ENCODE measurements at places on chromosomes 16 and 17.
A peak's percentile ranks its signal among the peaks of the same experiment; 100 is the strongest.

DNA sequence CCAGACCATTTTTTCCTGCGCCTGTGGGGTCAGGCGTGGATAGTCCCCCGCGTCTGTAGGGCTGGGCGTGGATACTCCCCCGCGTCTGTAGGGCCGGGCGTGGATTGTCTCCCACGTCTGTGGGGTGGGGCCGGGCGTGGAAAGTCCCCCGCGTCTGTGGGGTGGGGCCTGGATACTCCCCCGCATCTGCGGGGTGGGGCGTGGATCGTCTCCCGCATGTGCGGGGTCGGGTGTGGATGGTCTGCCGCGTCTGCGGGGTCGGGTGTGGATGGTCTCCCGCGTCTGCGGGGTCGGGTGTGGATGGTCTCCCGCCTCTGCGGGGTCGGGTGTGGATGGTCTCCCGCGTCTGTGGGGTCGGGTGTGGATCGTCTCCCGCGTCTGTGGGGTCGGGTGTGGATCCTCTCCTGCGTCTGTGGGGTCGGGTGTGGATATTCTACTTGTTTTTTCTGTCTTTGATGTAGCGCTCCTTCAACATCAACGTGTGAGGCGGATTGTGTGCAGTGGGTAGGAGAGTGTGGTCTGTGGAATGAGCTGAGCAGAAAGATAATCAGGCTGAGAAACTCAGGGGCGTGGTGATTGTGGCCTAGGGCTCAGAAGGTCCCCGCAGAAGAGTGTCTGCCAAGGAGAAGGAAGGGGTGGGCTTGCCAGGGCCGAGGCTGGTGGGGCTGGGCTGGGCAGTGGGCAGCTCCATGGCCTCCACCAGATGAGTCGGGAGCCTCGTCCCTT lies 3.2 kb downstream of the GNPTG start:
- DNase-seq: no peak

DNA sequence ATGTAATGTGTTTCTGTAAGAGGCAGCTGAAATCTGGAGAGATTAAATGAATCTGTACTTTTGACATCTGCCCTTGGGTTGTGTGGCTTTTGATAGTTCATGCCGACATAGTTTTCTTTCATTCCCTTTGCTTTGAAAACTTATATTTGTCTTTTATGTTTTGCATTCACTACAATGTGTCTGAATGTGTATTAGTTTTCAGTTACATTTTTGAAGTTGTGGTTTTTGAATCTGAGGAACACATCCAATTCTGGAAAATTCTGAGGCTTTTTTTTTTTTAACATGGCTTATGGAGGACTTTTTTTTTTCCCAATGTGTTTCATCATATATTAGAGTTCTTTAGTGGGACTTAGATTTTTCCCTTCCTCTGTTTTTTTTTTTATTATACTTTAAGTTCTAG lies 683.7 kb upstream of the SOX9 start:
- peak; percentile 39 for DNase-seq

DNA sequence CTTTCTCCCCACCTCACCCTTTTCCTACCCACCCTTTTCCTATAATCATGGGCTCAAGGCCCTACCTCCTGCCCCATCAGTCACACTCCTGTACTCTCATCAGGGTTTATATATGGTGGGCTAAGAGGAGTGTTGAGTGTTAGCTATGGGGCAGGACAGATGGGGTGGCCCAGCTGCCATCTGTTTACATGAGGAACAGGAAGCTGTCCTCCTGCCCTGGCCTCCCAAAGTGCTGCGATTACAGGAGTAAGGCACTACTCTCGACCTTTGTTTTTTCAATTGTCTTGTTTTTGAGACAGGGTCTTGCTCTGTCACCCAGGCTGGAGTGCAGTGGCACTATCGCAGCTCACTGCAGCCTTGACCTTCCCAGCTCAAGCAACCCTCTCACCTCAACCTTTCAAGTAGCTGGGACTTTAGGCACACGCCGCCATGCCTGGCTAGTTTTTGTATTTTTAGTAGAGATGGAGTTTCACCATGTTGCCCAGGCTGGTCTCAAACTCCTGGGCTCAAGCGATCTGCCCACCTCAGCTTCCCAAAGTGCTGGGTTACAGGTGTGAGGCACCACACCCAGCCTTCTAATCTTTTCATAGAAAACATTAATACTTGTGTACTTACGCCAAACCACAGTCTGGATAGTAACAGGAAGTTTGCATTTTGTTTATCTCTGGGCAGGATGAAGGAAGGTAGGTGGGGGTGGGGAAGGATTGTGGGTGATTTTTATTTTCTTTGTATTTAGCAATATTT lies 1.6 kb downstream of the TRADD start:
- no peak for DNase-seq

- DNase-seq: peak; percentile 85
These were observed 1.7 kb downstream of the MYO15B start for GRCh38 chr17:75589012-75589918.

GRCh38 chr16:11964761-11965551 lies at the start of gene TNFRSF17:
TNFRSF17 (plus strand) TSS chr16:11965210; CDS start chr16:11965325, 115 bp downstream.
- no peak for DNase-seq

GRCh38 chr17:72952220-72952619 lies 140.3 kb downstream of the SLC39A11 start:
- DNase-seq: no peak

DNA sequence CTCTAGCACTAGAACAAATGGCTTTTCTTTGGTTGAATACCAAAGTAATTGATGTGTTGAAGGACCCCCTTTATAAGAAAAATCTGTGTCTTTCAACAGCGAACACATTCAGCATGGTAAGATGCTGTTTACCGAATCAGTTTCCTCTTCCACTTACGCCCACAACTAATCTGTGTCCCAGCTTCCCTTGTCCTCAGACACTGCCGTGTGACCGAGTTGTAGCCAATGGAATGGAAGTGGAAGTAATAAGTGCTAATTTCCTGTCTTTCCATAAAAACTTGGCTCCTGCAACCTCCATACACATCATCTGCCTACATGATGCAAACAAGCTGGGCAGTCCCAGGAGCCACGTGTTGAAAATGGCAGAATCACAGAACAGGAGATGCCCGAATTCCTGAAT lies 10.4 kb downstream of the CDIPT start:
- peak; percentile 75 for DNase-seq

GRCh38 chr17:689556-690275 lies 24.9 kb downstream of the VPS53 start:
- DNase-seq: no peak

GRCh38 chr16:66273644-66274334 lies 92.7 kb upstream of the CDH5 start:
- peak; percentile 52 for DNase-seq

- no peak for DNase-seq
These were observed 62.5 kb downstream of the ABCA8 start for GRCh38 chr17:68892658-68893057.

- DNase-seq: peak; percentile 91
These were observed 38.5 kb upstream of the MYOCD start for GRCh38 chr17:12627177-12627629.

GRCh38 chr17:37791447-37792399 lies 46.9 kb upstream of the HNF1B start:
- peak; percentile 40 for DNase-seq

GRCh38 chr17:54544249-54544648 lies 356.4 kb upstream of the TOM1L1 start:
- no peak for DNase-seq

GRCh38 chr16:49839017-49839825 lies 16.7 kb downstream of the ZNF423 start:
- no peak for DNase-seq

- DNase-seq: peak; percentile 71
These were observed 213.4 kb downstream of the SOX9 start for GRCh38 chr17:72334205-72334604.

DNA sequence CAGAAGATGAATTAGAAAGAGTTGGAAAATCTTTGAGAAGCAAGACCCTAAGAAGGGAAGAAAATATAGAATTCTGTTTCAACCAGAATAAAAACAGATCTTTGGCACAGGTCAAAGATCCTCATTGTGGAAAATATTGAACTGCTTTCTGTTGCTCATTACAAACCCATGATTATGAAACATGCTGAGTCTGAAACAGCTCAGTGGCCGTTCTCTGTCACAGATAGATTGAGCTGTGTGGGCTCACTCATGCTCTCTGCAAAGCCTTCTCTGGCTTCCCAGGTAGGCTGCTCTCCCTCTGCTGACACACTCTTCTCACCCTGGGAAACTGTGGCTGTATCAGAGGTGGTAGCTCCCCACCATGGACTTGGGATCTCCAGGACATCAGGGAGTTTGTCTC lies 3.4 kb upstream of the KRT38 start:
- DNase-seq: no peak

DNA sequence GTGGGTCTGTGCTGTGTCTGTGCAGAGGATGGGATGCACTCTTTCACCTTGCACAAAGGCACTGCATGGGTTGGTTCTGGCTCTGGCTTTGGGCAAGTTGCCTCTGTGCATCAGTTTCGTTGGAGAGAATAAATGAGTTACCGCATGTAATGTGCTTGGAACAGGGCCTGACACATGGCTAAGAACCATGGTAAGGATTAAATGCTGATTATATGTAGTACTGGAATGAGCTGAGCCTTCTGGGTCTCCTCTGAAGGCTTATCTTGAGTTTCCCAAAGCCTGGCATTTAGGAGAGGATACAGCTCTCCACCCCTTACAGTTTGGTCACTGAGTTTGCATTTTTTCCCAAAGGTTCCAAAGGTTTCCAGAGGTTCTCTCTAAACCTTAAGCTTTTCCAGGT lies 69.1 kb downstream of the KSR1 start:
- DNase-seq: no peak

- DNase-seq: peak; percentile 90
These were observed 255.7 kb upstream of the DYNLRB2 start for GRCh38 chr16:80285104-80285503.

DNA sequence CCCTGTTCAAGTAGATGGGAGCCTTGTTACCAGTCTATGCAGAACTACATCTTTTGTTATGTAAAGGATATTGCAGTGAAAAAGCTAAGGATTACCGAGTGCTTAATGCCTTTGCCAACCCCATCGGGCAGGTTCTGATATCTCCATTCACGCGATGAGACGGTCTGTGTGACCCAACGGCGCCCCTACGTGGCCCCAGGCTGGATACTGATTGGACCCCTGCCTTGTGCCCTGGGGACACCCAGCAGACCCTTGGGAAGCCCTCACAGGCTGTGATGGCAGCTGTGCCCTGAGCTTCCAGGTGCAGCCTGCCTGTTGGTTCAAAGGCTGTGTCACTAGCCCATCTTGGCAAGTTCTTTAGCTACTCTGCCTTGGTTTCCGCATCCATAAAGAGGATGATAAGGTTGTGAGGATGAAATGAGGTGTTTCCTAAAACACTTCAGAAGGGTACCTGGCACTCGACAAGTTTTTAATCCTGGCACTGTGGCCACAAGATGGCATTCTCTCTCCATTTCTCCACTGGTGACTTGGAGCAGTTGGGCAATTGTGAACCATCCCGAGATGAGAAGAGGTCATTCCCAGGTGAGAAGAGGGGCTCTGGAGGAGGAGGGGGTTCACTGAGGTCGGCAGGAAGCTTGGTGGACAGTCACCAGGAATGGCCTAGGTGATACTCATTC lies 33.6 kb downstream of the HAPSTR1 start:
- no peak for DNase-seq

DNA sequence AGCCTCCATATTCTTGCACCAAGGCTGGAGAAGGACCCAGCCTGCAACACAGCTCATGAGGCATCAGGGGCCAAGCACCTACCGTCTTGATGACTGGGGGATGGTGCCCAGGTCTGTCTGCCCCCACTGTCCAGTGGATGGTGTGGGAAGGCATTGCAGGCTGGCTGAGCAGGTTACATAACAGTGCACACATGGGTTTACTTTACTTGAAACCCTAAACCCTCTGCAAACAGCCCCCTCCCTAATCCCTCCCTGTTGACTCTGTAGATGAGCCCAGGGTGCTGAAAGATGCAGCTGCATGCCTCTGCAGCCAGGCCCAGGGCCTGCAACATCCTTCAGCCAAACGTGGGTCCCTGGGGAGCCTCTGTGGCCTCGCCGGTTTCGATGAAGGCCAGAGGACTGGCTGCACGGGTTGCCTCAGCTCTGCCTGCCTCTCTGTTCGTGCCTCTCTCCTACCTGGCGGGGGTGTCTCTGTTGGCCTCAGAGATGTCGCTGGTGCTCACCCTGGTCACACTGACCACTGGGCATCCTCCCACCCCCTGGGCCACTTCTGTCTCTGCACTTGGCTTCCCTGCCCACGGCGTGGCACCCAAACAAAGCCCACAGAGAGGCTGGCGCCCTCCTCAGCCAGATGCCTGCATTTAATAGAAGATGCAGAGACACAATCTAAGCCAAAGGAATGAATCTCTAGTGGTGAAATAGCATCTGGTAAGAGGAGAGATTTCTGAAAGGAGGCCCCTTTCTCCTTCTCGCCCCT lies 95.1 kb downstream of the METRNL start:
- DNase-seq: peak; percentile 50

GRCh38 chr17:76080768-76081287 lies 1.8 kb downstream of the ZACN start:
- no peak for DNase-seq

- peak; percentile 28 for DNase-seq
These were observed 56.9 kb upstream of the SOX9 start for GRCh38 chr17:72063756-72064450.

DNA sequence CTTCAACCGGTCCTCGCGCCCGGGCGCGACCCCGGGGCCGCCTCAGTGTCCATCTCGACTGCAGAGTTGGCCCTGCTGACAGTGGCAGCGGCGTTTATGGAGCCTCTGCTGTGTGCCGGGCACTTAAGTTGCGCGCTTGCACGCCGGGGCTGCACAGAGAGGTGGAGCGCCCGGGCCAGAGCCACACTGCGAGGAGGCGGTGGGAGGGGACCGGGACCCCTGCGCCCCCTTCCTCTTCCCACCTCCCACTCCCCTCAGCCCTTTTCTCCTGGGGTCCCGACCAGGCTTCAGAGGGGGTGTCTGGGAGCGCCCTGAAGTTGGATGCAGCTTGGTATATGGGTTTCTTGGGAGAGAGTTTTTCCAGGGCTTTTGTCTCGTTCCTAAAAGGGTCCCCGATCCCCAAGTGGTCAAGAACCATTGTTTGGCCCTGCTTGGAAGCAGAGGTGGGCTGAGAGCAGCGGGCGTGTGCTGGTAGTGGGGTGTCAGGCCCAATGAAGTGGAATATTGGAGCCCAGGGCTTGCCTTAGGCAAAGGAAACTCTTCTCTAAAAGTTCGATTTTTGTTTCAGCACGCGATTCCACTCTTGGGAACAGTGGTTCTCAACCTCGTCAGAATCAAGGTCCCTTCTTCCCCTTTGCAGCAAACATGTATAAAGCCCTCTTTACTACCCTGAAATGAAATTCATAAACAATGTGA lies 605 bp downstream of the MRTFB start:
- no peak for DNase-seq

GRCh38 chr17:33049781-33050414 lies 58.3 kb downstream of the SPACA3 start:
- peak; percentile 32 for DNase-seq

- DNase-seq: peak; percentile 58
These were observed 24.8 kb downstream of the MAP1LC3B start for GRCh38 chr16:87416826-87417527.

All from fibroblast of skin of right quadriceps (primary cell).